ENCODE measurements at places on chromosomes 4 and X.

- DNase-seq: no peak
Measured at GRCh38 chr4:63393544-63393943, 1015.7 kb downstream of the TECRL start.

DNA sequence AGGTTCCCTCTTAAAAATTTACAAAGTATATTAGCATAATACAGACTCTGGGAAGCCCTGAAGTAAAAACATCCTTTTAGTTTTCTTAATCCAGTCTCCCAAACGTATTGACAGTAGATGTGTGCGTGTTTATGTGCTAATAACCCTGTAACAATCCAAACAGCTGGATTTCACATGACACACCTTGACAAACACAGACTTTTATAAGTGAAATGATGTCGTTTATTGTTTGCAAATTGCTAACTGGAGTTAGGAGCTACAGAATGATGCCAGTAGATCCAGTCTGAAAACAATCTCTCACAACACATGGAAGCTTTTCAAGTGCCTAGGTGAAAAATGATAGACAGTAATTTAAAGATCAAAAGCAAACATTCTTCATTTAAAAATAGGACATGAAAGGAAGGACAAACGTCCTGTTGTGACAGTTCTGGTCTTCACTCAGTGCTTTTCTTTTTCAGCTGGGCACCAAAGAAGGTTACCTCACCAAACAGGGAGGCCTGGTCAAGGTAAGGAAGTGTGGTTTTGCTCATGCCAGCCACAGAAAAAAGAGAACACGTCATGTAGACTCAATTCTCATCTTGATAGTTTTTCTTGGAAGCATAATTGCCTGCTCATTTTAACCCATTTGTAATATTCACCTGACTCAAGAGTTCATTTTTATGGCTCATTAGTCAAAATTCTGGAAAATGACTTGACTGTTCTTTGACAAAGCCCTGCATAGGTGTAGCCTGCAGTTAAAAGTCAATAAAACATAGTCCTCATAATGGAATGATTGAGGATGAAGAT lies 32.9 kb downstream of the LAMTOR3 start:
- DNase-seq: no peak

DNA sequence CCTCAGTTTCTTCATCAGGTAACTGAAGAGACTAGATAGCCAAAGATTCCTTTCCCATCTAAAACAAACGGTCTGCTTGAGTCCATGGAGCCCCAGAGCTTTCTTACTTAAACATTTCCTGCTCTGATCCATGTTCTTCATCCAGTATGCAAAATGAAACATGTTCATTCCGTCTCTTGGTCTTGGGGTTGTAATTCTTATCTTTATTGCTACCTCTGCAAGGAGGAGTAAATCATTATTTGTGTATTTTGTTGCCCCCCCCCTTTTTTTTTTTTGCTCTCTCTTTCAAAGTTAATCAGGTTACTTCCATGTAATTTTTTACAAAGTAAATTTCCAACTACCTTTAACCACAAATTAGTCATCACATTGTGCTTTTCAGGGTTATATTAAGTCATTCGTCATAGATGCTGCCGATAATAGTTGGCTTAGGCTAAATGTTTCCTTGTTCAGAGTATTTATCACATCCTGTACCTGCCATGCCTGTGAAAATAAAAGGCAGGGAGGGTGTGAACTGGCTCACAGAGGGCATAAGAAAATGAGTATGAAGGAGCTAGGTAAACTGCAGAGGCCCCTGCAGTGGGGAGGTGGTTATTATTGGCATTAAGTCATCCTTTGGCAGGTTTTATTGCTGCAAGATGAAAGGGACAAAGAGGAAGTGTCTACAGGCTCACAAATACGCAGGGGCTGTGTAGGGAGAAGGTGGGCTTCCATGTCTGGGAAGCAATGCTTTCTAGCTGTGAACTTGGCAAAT lies 76.7 kb upstream of the HS3ST1 start:
- DNase-seq: no peak

- no peak for DNase-seq
Measured at GRCh38 chrX:44101281-44101680, 128.1 kb upstream of the NDP start.

DNA sequence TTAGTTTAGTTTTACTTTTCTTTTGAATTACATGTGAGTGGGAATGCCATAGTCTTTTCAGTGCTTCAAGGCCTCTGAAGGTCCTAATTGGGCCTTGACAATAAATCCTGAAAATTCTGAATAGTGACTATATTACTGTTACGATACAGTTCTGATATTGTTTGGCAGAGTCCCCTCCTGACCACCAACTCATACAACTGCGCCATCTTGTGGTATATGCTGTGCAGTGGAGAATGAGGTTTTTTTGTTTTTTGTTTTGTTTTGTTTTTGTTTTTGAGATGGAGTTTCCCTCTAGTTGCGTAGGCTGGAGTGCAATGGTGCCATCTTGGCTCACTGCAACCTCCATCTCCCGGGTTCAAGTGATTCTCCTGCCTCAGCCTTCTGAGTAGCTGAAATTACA lies 56.6 kb upstream of the CHRDL1 start:
- DNase-seq: peak; percentile 40

- DNase-seq: no peak
Measured at GRCh38 chrX:11753668-11754067, 4.4 kb upstream of the MSL3 start.

GRCh38 chr4:102139132-102139573 lies 206.1 kb downstream of the SLC39A8 start:
- no peak for DNase-seq

GRCh38 chr4:184147858-184148737 lies 69.6 kb downstream of the ENPP6 start:
- no peak for DNase-seq

DNA sequence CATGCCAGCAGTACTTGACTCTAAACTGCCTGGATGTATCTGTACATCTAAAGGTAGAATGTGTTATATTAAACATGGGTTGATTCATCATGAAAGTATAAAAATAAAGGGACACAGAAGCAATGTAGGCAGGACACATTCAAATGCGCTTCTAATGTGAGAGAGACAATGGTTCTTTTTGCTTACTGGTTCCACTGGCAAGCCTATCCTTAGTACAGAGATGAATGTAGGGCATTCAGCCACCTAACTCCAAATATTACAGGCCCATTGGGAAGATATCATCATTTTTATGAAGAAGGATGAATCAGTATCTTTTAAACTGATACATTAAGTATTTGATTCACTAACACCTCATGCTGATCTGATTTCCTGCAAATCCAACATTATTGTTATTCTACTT lies 18.0 kb downstream of the CDKL2 start:
- no peak for DNase-seq

All from ELF-1 (cell line).